Progenitor cell of endocrine pancreas (in vitro differentiated cells): ENCODE measurements at places on chromosomes 5 and 9. TPM values are rescaled to one million over a fixed set of nuclear protein-coding genes. Genes with fewer than 3 reads are reported as not detected.

The LHX6 gene
- total RNA-seq = 1.6 and 3.1 TPM in 2 replicates

The SNAPC3 gene
- total RNA-seq = 47.3 and 47.6 TPM in 2 replicates

The SARDH gene
- total RNA-seq = 4.2 and 5.1 TPM in 2 replicates

DNA sequence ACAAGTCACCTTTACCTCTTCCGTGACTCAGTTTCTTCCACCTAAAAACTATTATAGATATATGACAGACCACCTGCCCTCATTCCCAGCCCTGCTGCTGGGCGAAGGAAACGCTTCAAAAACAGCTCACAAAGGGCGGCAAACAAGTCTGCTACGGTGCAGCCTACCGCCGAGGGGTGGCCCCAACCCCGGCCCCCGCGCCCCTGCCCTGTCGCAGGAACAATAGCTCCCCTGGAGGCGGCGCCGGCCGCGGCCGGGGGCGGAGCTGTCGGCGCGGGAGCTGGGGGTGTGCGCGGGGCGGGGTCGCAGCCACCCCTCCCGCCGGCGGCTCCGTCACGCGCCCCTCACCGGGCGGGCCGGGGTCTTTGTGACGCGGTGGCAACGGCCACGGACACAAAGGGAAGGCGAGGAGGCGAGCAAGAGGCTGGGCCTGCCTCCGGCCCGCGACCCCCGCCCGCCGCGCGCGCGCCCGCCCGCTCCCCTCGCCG lies at the start of gene TMEFF1:
Gene TMEFF1, plus strand, starts transcription at position 362 of the 488 bp plus-strand sequence. CDS start 396 bp downstream, outside the sequence.
- peak within 1 kb of the TSS; percentile 87 for H3K4me3 ChIP-seq
- peaks cover 30% of the 10 kb centered on the region for H3K4me1 ChIP-seq
- peak within 1 kb of the TSS; percentile 94 for H3K27ac ChIP-seq
- DNase-seq = peak; percentile 89
- peaks cover 4% of the 10 kb centered on the region for H3K36me3 ChIP-seq

DNA sequence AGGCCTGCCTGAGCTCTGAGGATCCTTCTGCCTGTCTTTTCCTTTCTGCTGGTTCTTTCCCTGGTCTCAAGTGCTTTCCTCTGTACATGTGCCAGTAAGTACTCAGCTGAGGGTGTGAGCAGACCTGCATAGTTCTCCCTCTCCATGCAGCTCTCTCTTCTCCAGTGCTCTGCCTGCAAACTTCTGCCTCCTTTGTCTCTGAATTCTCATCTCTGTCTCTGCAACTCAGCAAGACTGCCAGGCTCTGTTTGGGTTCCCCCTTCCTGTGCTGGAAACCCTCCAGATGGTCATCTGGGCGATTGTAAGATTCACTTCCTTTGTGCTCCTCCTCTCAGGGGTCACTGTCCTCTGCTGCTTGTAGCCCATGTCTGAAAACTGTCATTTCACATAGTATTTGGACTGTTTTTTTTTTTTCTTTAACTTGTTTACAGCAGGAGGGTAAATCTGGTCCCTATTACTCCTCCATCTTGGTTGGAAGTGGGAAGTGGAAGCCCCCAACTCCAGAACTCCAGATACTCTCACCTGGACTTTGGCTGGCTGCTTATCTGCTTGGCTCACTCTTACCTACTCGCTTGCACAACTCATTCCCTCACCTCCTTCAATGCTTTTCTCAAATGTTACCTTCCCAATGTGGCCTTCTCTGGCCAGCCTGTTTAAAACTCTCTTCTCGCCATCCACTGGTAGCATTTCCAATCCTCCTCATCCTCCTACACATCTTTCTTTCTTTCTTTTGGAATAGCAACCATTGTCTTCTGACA lies 175.3 kb upstream of the TBC1D2 start:
- H3K36me3 ChIP-seq = no peaks in the 10 kb centered on the region
- peak overlapping the region; percentile 68 for H3K27ac ChIP-seq
- H3K4me3 ChIP-seq = no peak overlapping the region
- H3K27me3 ChIP-seq = peaks cover 3% of the 10 kb centered on the region
- H3K4me1 ChIP-seq = peaks cover 5% of the 10 kb centered on the region

DNA sequence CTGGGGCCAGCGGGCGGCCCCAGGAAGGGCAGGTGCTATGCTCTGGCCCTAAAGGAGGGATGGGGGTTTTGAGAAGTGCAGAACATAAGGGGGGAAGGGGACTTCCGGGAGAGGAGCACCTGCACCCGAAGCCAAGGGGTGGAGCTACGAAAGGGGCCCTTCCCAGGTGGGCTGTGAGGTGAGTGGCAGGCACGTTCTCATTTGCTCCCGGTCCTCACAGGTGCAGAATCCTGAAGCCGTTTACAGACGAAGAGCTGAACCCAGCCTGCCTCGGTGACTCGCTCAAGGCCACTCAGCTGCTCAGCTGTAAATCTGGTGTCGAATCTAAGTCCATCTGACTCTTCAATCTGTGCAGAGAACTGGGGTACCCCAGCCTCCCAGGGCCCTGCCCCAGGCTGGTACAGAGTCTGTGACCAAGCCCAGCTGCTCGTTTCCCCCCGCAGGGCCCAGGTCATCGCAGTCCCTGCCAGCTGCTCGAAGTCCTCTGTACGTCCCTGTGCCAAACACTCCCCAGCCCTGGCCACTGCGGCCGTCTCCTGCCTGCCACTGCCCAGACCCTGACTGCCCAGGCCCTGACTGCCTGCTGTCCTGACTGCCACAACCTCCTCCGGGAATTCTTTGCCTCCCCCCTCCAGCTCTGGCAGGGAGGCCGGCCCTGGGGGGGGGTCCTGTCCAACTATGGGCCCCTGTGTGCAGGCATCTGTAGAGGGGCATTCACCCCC lies 53.8 kb upstream of the RXRA start:
- H3K27me3 ChIP-seq = peaks cover 33% of the 10 kb centered on the region
- no peaks in the 10 kb centered on the region for H3K36me3 ChIP-seq
- H3K4me1 ChIP-seq = peaks cover 12% of the 10 kb centered on the region
- H3K4me3 ChIP-seq = no peak overlapping the region

GRCh38 chr9:69173891-69174615 lies at the start of gene TJP2:
Gene TJP2, plus strand, starts transcription at chr9:69174277. Its CDS starts 96 bp downstream, at chr9:69174373.
- peaks cover 65% of the 10 kb centered on the region for H3K4me1 ChIP-seq
- peak within 1 kb of the TSS; percentile 80 for H3K4me3 ChIP-seq
- H3K36me3 ChIP-seq = no peaks in the 10 kb centered on the region
- DNase-seq = peak; percentile 38
- no peaks in the 10 kb centered on the region for H3K27me3 ChIP-seq

DNA sequence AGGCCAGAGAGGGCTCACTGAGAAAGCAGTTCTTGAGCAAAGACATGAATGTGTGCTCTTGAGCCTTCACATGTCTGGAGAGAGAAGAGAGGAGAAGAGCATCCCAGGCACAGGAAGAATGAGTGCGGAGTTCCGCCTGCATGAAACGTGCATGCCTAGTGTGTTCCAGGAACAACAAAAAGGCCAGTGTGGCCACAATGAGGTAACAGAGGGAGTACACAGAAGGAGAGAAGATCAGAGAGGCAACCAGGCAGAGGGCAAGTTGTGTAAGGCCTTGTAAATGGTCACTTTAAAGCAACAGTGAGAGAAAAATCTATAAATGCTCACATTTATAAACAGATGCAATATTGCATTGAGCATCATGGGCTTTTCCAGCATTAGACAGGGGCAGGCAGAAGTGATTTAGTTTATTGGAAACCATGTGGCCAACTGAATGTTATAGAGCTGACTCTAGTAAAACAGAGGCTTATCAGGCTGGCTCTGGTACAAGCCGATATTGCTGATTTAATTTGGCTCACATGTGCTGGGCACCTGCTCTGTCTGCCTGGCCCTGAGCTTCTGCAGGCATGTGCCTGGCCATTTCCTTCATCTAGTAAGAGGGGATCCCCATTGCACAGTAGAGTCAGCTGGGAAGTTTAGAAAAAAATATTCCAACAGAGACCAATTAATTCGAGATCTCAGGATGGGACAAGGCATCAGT lies 185.3 kb downstream of the SAXO1 start:
- no peaks in the 10 kb centered on the region for H3K36me3 ChIP-seq
- H3K27ac ChIP-seq = no peak overlapping the region
- H3K27me3 ChIP-seq = no peaks in the 10 kb centered on the region
- H3K4me3 ChIP-seq = no peak overlapping the region
- no peaks in the 10 kb centered on the region for H3K4me1 ChIP-seq

DNA sequence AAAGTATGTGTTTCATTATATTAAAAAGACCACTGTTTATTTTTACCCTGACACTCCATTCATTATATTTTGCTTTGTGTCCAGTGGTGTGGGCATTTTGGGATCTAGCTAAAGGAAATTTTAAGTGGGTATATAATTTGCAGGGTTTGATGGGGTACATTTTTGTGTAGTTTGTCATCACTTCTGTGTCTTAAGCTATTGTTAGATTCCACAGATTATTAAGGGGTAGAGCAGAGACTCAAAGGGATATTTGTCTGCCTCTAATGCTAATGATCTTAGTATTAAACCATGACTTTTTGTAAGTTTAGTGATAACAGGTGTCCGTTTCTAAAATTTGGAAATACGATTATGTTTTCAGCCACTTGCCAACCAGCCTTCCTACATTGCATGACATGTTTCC lies 731.6 kb downstream of the BRINP1 start:
- no peak for DNase-seq
- no peaks in the 10 kb centered on the region for H3K4me1 ChIP-seq
- peaks cover 3% of the 10 kb centered on the region for H3K36me3 ChIP-seq
- no peak overlapping the region for H3K4me3 ChIP-seq
- no peak overlapping the region for H3K27ac ChIP-seq
- no peaks in the 10 kb centered on the region for H3K27me3 ChIP-seq

GRCh38 chr5:156589104-156589945 lies 260.8 kb upstream of the PPP1R2B start:
- H3K4me3 ChIP-seq = no peak overlapping the region
- peaks cover 20% of the 10 kb centered on the region for H3K4me1 ChIP-seq
- no peak overlapping the region for H3K27ac ChIP-seq

DNA sequence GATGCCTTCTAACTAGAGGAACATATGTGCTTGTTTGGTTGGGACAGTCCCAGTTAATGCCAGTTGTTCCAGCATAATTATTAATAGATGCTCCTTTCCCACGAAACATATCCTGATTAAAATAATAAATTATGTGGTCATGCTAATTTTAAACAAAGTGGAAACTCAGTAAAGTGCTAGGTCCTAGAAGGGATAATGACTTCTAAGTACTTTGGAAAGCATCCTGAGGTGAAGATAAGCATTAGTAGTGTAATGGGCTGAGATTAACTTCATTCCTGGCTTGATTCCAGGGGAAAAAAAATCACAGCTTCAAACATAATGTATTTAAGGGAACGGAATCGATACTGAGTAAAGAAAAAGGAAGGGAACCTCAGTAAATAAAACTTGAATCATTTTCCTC lies 213.7 kb upstream of the SNX2 start:
- H3K4me3 ChIP-seq = no peak overlapping the region
- H3K27ac ChIP-seq = no peak overlapping the region
- H3K36me3 ChIP-seq = no peaks in the 10 kb centered on the region
- peaks cover 4% of the 10 kb centered on the region for H3K4me1 ChIP-seq
